Naive B cell (primary cell): ENCODE measurements at places on chromosomes 2 and 18. TPM values are rescaled to one million over a fixed set of nuclear protein-coding genes. Genes with fewer than 3 reads are reported as not detected.

The MOGAT1 gene
- not detected for polyA plus RNA-seq

The NEB gene
- not detected for polyA plus RNA-seq

The EML6 gene
- 0.18 TPM for polyA plus RNA-seq

The PFN4 gene
- not detected for polyA plus RNA-seq

The STK11IP gene
- polyA plus RNA-seq = 11.8 TPM

The ZRANB3 gene
- 4.6 TPM for polyA plus RNA-seq

The DIPK1C gene
- polyA plus RNA-seq = not detected

The SLC19A3 gene
- not detected for polyA plus RNA-seq

The TEKT4 gene
- polyA plus RNA-seq = not detected

The EIF5B gene
- 10.2 TPM for polyA plus RNA-seq

The ANKRD36B gene
- 4.2 TPM for polyA plus RNA-seq

The ELOA2 gene
- polyA plus RNA-seq = not detected

The RNF25 gene
- polyA plus RNA-seq = 23.5 TPM

The SH3RF3 gene
- 0.64 TPM for polyA plus RNA-seq

The EPG5 gene
- 5.9 TPM for polyA plus RNA-seq

The TTN gene
- polyA plus RNA-seq = 1.2 TPM

The ALMS1 gene
- polyA plus RNA-seq = 2.2 TPM

The CELF4 gene
- 0.25 TPM for polyA plus RNA-seq

The FBXO48 gene
- polyA plus RNA-seq = 0.40 TPM

The THOC1 gene
- 20.6 TPM for polyA plus RNA-seq

The UPP2 gene
- not detected for polyA plus RNA-seq

The ERMN gene
- 0.19 TPM for polyA plus RNA-seq

The RAB6C gene
- not detected for polyA plus RNA-seq

The BCS1L gene
- 22.4 TPM for polyA plus RNA-seq

The INHA gene
- polyA plus RNA-seq = not detected

The ZNF142 gene
- 24.9 TPM for polyA plus RNA-seq

The FAM124B gene
- 0.38 TPM for polyA plus RNA-seq

The ACADL gene
- not detected for polyA plus RNA-seq

The ERBB4 gene
- polyA plus RNA-seq = not detected

The POMC gene
- 6.9 TPM for polyA plus RNA-seq

The CCBE1 gene
- not detected for polyA plus RNA-seq

The PLCL1 gene
- not detected for polyA plus RNA-seq

The RNF138 gene
- polyA plus RNA-seq = 76.0 TPM

The EVA1A gene
- polyA plus RNA-seq = not detected

The REEP1 gene
- polyA plus RNA-seq = 0.11 TPM

The DES gene
- not detected for polyA plus RNA-seq

The DNAJC5G gene
- polyA plus RNA-seq = not detected

The ATP6V1C2 gene
- polyA plus RNA-seq = 0.50 TPM

The RGPD3 gene
- polyA plus RNA-seq = not detected

The IL1RN gene
- polyA plus RNA-seq = 0.14 TPM

The SERPINB13 gene
- polyA plus RNA-seq = not detected

The TXNDC2 gene
- polyA plus RNA-seq = not detected

The PDK1 gene
- polyA plus RNA-seq = 31.5 TPM

The GNAL gene
- not detected for polyA plus RNA-seq

The DCDC2C gene
- not detected for polyA plus RNA-seq

The SGPP2 gene
- not detected for polyA plus RNA-seq

The LDAH gene
- polyA plus RNA-seq = 12.8 TPM

The LYG1 gene
- 0.57 TPM for polyA plus RNA-seq

The LCT gene
- polyA plus RNA-seq = not detected

The ABHD1 gene
- not detected for polyA plus RNA-seq

The ACVR1 gene
- polyA plus RNA-seq = not detected

The FAM98A gene
- polyA plus RNA-seq = 33.2 TPM

The PSTPIP2 gene
- polyA plus RNA-seq = 1.1 TPM

The REL gene
- 95.7 TPM for polyA plus RNA-seq

The ATP9B gene
- 19.0 TPM for polyA plus RNA-seq

The FOSL2 gene
- polyA plus RNA-seq = 0.45 TPM
